Dermis microvascular lymphatic vessel endothelial cell (primary cell): ENCODE measurements at places on chromosomes 7 and 10. TPM values are rescaled to one million over a fixed set of nuclear protein-coding genes. Genes with fewer than 3 reads are reported as not detected.

JAKMIP3 gene
- total RNA-seq = under 0.01 and 0.13 TPM in 2 replicates

AGR3 gene
- not detected in 2 replicates for total RNA-seq

BMPER gene
- 0.13 and 4.9 TPM in 2 replicates for total RNA-seq

TWIST1 gene
- not detected in 2 replicates for total RNA-seq

TNKS2 gene
- total RNA-seq = 42.5 and 56.5 TPM in 2 replicates

SLC29A4 gene
- 0.64 and 2.1 TPM in 2 replicates for total RNA-seq

AKR1C3 gene
- total RNA-seq = 173 and 272 TPM in 2 replicates

ERVW-1 gene
- total RNA-seq = not detected in 2 replicates

SPDYE8 gene
- not detected in 2 replicates for total RNA-seq

- no peak for DNase-seq
Measured at GRCh38 chr7:22173685-22174573, 183.0 kb downstream of the RAPGEF5 start.

DNA sequence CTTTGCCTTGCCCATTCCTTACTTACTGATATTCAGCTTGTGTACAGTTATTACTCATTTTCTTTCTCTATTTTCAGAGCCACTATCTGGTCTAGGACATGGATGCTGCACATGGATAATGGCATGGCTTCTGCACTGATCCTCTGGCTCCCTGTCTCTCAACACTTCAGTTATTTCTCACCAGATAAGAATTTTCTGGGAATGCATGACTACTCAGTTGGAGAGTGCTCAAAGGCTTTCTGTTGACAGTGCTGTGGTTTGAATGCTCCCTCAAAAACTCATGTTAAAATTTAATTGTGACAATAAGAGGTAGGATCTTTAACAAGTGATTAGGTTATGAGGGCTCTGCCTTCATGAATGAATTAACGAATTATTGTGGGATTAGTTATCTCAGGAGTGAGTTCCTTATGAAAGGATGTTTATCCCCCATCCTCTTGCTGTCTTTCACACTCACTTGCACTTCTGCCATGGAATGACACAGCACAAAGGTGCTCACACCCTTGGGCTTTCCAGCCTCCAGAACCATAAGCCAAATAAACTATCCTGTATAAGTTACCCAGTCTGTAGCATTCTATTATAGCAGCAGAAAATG, 16.1 kb upstream of the PIK3CG start:
- DNase-seq = no peak

- DNase-seq = no peak
Measured at GRCh38 chr10:71761105-71761511, 12.2 kb downstream of the VSIR start.

- DNase-seq = peak; percentile 60
Measured at GRCh38 chr7:43649755-43650274, 66.9 kb downstream of the STK17A start.

- no peak for DNase-seq
Measured at GRCh38 chr10:125533866-125534265, 149.1 kb downstream of the TEX36 start.

- DNase-seq = peak; percentile 87
Measured at GRCh38 chr7:137656227-137656849, 190.4 kb downstream of the DGKI start.

DNA sequence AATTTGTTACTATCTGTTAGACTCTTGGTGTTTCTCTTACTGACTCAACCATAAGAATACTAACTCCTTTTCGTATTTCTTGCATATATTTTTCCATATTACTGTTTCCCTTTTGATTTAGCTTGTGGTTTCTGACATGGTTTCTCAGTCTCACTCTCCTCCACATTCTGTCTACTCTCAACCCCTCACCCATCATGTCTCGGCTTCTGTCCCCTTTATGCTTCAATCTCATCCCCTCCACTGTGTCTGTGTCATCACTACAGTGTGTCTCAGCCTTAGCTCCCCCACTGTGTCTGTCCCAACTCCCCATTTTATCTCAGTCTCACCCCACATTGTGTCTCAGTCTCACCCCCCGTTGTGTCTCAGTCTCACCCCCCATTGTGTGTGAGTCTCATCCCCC, 126.9 kb downstream of the VIPR2 start:
- no peak for DNase-seq

DNA sequence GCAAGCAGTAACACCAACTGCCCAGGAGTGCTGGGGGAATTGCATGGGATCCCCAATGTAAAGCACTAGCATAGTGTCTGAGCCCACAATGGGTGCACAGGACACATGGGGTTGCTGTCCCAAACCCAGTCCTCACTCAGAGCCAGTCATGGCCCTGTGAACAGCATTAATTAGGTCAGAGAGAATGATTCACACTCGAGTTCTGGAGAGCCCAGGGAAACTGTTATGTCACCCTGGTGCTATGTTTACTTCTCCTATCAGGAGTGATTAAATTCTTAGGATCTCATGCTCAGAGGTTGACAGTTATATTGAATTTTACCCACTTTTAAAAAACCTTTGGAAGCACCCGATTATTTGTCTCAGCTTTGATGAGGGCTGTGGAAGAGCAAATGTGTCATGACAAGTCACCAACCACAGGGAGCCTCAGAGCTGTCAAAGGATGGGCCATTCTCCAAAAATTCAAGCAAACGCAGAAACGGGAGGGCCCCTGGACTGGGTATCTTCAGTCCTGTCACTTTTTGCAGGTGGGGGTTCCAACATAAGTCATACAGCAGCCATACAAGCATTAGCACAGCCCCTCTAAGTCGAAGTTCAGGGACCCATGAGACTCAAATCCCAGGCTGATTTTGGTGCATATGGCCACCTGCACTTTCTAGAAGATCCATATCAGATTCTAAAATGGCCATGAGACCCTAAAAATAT, 1.3 kb upstream of the RASSF4 start:
- no peak for DNase-seq

- DNase-seq = no peak
Measured at GRCh38 chr10:103111031-103111917, 81.8 kb downstream of the NT5C2 start.

- no peak for DNase-seq
Measured at GRCh38 chr10:506451-507354, 182.8 kb downstream of the DIP2C start.

GRCh38 chr10:76403912-76404311, 972.5 kb downstream of the LRMDA start:
- no peak for DNase-seq

- no peak for DNase-seq
Measured at GRCh38 chr10:112288486-112288885, 5.3 kb downstream of the TECTB start.

DNA sequence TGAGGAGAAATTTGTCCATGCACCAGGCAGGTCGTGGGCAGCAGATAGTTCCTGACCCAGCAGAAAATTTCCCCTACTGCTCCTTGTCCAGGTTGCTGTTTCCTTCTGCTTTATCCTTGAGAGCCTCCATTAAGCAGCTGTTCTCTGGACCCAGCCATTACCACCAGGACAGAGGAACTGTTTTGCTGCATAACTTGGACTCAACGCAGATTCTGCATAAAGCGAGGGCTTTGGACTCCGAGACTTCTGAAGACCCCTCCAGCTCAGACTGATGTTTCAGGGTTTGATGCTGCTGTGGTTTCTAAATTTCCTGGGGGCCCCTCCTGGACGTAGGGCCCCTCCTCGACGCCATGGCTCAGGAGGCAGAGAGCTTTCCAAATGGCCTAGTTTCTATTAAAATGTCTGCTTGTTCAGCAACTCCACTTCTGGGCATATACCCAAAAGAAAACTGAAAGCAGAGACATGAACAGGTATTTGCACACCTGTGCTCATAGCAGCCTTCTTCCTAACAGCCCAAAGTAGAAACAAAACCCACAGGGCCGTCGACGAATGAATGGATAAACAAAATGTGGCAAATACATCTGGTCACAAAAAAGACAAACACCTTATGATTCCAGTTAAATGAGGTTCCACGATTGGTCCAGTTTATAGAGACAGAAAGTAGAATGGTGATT, 28.3 kb upstream of the LMTK2 start:
- DNase-seq = no peak

DNA sequence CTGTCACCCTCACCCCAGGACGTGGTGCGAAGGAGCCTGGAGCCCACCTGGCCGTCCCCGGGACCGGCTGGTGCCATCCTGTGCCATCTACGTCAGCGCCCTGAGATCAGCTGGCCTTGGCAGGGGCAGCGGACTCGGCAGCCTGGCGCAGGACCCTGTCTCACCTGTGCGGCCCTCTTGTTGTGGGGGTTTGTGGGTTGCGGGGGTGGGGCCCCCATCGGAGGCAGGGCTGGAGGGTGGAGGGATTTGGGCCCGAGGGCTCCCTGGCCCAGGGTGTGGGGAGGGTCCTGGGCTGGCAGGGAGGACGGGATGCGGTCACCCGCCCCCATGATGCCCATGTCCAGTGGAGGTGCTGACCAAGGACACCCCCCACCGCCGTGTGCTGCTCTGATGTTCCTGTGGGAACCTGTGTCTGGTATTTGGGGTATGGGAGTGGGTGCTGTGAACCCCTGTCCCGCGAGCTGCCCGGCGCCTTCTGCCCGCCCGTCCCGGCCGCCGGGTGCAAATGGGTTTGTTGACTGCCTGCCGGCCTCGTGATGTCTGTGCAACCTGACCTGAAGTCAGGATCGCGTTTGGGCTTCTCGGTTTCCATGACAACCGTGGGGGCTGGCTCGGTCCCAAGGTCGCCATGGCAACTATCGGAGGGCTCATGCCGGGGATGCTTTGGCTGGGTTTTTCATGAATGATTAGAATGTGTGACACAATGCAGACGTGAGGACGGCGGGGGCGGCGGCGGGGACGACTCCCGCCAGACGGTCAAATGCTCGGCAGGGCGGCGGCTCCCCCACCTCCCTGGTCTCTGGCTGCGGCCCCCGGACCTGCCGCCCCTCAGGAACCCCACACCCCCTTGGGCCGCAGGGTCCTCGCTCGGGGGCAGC, 7.3 kb downstream of the MAFK start:
- DNase-seq = peak; percentile 98

DNA sequence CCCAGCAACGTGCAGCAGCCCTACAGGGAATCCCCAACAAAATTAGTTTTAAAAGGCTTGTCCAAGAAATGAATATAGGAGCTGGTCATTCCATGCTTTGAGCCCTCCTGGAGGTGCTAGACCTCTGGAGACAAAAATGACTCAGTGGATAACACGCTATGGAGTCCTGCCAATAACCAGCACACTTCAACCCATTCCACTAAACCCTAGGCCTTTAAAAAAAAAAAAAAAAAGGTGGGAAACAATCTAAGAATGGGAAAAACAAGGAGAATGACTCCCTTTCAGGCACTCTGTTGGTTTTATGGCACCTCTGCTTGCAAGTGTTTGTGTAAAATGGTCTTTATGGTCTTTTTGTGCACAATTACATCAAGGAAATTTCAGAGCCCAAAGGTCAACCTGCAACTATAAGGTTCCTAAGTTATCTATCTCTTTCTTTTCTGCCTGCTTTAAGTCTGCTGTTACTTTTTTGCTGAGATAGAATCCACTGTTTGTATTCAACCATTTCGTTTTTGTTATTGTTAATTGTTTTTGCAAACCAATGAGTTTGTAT, 21.3 kb downstream of the AVL9 start:
- peak; percentile 6 for DNase-seq
